Activated T-helper 1 cell treated with anti-CD3 and anti-CD28 coated beads, Interleukin-12 subunit alpha, Interleukin-12 subunit beta, Interleukin-2, Interleukin-4 antibody, amounts not matched to agents 30 ng/mL and 10 ng/mL and 1 ng/mL, durations not matched to agents 14 hours and 24 hours and 36 hours (primary cell): ENCODE measurements at places on chromosomes 2 and 18. TPM values are rescaled to one million over a fixed set of nuclear protein-coding genes. Genes with fewer than 3 reads are reported as not detected.

GRCh38 chr2:165357758-165358157, 111.7 kb upstream of the CSRNP3 start:
- no peaks in the 10 kb centered on the region for H3K36me3 ChIP-seq
- DNase-seq: no peak
- no peak overlapping the region for H3K4me3 ChIP-seq
- no peaks in the 10 kb centered on the region for H3K27me3 ChIP-seq
- no peaks in the 10 kb centered on the region for H3K4me1 ChIP-seq
- no peak overlapping the region for H3K27ac ChIP-seq

The C2orf72 gene
- 0.15 TPM in 1 of 2 replicates, not detected in the other for total RNA-seq

- H3K4me1 ChIP-seq: peaks cover 14% of the 10 kb centered on the region
- H3K27me3 ChIP-seq: no peaks in the 10 kb centered on the region
- H3K4me3 ChIP-seq: no peak overlapping the region
- no peak for DNase-seq
- no peak overlapping the region for H3K27ac ChIP-seq
Measured at GRCh38 chr2:135585586-135585985, 54.3 kb downstream of the R3HDM1 start.

GRCh38 chr2:178865999-178866398, 58.8 kb upstream of the TTN start:
- H3K4me1 ChIP-seq: peaks cover 8% of the 10 kb centered on the region
- H3K36me3 ChIP-seq: peaks cover 2% of the 10 kb centered on the region
- no peaks in the 10 kb centered on the region for H3K27me3 ChIP-seq
- DNase-seq: no peak
- no peak overlapping the region for H3K4me3 ChIP-seq

DNA sequence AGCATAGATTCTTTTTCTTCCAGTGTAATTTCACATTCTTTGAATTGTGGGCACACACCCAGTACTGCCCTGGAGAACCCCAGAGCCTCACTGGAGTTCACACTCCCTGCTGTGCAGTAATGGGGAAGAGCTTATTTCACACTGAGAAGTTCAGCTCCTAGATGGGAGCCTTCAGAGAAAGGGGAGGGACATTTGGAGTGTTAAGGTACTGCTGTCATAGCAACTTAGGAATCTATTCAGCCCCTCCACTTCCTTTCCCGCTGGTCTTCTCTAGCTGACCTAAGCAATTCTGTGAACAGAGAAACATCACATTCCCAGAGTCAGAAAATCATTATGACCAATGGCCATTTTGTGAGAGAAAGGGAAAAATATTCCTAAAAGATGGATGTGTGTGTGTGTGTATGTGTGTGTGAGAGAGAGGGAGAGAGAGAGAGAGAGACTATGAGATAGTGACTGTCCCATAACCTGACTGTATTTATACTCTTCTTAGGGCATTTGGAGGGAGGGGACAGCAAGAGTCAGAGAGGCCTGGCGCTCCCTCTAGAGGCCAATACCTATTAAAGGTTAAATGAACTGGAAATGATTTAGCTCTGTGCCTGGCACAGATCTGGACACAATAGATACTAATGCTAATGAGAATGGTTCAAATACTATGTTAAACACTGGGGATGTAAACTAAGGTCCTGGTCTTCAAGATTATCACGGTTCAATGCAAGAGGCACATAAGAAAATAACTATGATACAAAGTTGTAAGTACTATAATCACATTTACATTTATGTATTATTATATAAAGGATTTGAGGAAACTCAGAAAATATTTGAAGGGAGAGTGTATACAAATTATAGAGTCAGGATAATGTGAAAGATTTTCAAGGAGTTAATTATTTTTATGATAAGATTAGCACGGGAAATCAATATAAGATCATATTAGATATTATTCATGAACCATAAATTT, 41.5 kb upstream of the RPE start:
- H3K27ac ChIP-seq: no peak overlapping the region
- no peaks in the 10 kb centered on the region for H3K4me1 ChIP-seq
- DNase-seq: no peak
- H3K27me3 ChIP-seq: peaks cover 10% of the 10 kb centered on the region
- H3K36me3 ChIP-seq: no peaks in the 10 kb centered on the region

DNA sequence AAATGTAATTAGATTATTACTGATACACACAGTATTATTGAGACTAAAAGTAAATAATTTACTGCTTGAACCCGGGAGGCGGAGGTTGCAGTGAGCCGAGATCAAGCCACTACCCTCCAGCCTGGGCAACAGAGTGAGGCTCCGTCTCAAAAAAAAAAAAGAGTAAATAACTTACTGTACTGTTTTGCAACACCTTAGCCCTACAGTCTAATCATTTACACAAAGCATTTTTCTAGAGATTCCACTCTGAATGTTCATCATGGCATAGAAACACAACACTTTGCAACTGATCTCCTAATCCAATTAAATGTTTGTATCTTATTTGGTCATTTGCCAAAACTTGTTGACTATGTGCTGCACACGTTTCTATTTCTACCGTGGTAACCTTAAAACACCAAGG, 23.4 kb upstream of the RMP24 start:
- peaks cover 14% of the 10 kb centered on the region for H3K27me3 ChIP-seq
- peak overlapping the region; percentile 23 for H3K4me3 ChIP-seq
- H3K27ac ChIP-seq: no peak overlapping the region
- DNase-seq: no peak
- no peaks in the 10 kb centered on the region for H3K36me3 ChIP-seq

DNA sequence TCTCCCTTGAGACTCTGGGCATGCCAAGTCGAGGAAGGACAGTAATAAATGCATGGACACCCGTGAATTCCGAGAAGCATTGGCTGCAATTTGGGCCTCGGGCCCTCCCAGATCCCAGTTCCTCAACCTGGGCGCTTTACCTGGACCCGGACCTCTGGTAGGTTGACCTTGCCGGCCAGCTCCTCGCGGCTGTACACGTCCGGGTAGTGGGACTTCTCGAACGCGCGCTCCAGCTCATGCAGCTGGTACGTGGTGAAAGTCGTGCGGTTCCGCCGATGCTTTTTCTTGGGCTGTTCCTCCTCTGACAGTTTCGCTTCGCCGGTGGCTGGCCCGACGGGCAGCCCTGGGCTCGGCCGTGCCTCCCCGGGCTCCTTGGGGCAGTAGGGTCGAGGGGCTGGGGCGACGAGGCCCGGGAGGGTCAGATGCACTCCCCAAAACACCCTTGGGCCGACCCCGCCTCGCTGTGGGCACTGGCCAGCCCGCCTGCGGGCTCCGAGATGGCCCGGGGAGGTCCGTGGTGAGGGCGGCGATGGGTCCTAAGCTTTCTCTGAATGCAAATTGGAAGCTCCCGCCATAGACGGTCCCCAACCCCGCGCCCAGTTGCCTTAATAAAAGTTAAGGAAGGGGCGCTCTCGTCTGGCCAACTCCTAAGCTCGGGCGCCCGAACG, 899 bp downstream of the RAX start:
- peaks cover 73% of the 10 kb centered on the region for H3K27me3 ChIP-seq
- H3K4me3 ChIP-seq: no peak overlapping the region
- no peak overlapping the region for H3K27ac ChIP-seq
- H3K36me3 ChIP-seq: no peaks in the 10 kb centered on the region

The SPATA3 gene
- not detected in 2 replicates for total RNA-seq

DNA sequence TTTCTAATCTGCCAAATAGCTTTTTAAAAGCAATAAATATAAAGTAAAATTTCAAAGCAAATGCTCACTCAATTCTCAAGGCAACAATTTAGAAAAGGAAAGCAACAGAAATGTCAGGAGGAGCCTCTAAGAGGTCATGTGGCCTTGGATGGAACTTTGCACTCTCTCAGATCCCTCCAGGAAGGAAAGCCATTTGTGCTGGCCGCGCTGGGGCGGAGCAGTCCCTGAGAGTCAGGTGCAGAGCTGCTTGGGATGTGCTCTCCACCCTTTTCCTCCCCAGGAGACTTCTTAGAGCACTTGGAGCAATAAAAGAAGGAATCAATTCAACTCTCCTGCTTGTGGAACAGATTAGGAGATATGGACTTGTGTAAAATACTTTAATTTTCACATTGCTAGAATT, 379.8 kb upstream of the LINC00305 start:
- H3K4me1 ChIP-seq: no peaks in the 10 kb centered on the region
- no peaks in the 10 kb centered on the region for H3K27me3 ChIP-seq
- no peak overlapping the region for H3K27ac ChIP-seq

GRCh38 chr18:2112435-2113045, 458.8 kb downstream of the METTL4 start:
- H3K27me3 ChIP-seq: no peaks in the 10 kb centered on the region
- DNase-seq: no peak
- no peaks in the 10 kb centered on the region for H3K36me3 ChIP-seq

- H3K27ac ChIP-seq: no peak overlapping the region
- no peak overlapping the region for H3K4me3 ChIP-seq
- H3K27me3 ChIP-seq: no peaks in the 10 kb centered on the region
- H3K4me1 ChIP-seq: peaks cover 30% of the 10 kb centered on the region
Measured at GRCh38 chr2:186594001-186594722, 4.3 kb downstream of the ITGAV start.

DNA sequence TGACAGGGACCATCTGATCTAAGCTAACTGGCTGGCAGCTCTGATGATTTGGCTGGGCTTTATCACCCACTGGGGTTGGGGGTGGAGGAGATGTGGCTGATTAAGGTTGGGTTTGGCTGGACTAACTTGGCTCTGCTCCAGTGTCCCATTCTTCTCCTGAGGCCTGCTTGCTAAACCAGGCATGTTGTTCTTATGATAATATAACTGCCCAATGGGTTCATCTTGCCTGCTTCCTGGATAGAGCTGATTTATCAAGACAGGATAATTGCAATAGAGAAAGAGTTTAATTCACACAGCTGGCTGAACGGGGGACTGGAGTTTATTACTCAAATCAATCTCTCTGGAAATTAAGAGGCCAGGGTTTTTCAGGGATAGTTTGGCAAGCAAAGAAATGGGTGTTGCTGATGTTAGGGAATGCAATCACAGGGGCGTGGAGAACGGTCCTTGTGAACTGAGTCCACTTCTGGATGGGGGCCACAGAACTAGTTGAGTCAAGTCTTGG, 150.4 kb downstream of the PTH2R start:
- no peak overlapping the region for H3K27ac ChIP-seq
- H3K4me1 ChIP-seq: no peaks in the 10 kb centered on the region
- H3K36me3 ChIP-seq: no peaks in the 10 kb centered on the region
- no peak for DNase-seq
- H3K27me3 ChIP-seq: no peaks in the 10 kb centered on the region

DNA sequence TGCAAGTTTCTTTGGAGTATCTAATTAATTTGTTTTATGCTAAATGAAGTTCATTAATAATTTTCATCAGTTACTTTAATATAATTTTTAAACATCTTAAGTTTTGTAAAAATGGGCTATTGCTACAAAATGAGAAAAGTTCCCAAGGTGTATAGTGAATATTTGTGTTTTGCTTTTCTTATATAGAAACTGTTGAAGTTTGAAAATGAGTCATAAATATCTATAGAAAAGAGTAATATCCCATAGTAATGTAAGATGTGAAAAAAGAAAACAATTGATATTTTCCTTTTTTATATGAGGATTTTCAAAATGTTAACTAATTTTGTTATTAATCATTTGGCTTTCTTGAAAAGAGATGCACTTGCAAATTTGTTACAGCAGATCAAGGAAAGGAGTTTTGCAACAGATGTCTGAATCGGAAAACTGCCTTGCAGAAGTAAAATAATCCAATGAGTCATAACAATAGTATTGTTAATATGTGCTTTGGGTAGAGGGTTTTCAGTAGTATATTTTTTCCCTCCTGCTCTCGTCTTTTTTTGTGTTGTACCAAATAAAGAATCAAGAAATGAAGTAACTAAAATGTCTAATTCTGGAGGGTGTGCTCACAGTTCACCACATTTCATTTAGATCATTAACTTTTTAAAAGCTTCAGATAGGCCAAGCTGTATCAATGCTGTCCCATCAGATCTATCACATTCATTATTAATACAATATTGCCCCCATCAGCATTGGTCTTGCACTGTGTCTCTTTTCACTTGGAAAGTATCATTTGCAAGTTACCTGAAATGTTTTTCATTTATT, 15.5 kb downstream of the DUSP19 start:
- H3K36me3 ChIP-seq: no peaks in the 10 kb centered on the region
- no peaks in the 10 kb centered on the region for H3K27me3 ChIP-seq

- H3K4me1 ChIP-seq: no peaks in the 10 kb centered on the region
- DNase-seq: no peak
- no peak overlapping the region for H3K27ac ChIP-seq
- H3K4me3 ChIP-seq: no peak overlapping the region
- H3K36me3 ChIP-seq: no peaks in the 10 kb centered on the region
Measured at GRCh38 chr2:33655626-33656320, 56.7 kb upstream of the FAM98A start.

DNA sequence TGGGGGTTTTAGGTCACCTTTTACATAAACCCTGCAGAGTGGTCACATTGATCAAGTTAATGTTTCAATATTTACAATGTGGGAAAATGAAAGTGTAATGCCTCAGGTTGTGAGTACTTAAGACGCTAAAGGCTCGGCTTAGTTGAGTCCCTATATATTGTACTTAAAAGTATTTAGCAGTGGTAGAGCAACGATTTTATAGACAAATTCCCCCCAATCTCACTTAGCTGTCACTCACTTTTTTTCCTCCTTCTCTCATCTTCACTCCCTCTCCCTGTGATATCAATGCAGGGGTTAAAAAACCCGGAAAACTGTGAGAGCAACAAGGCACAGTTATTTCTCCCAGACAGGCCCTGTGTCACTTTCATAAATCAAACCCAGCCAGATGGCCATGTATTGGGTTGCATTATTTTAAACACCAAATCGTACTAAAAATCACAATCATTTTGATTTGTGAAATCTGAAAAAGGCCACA, 5.4 kb downstream of the POU3F3 start:
- no peak overlapping the region for H3K4me3 ChIP-seq
- peaks cover 10% of the 10 kb centered on the region for H3K36me3 ChIP-seq
- peaks cover 16% of the 10 kb centered on the region for H3K4me1 ChIP-seq
- no peak overlapping the region for H3K27ac ChIP-seq
- DNase-seq: no peak
- H3K27me3 ChIP-seq: peaks cover 68% of the 10 kb centered on the region

DNA sequence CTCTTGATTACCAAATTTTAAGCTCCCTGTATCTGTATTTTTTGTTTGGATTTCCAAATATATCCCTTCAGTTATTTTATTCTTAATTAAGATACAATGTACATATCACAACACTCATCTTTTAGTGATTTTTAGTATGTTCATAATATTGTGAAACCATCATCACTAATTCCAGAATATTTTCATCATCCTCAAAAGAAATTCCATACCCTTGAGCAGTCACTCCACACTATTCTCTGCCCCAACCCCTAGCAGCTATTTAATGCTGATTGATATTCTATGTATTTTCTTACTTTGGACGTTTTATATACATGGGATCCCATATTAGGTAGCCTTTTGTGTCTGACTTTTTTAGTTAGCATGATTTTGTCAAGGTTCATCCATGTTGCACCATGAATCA, 127.4 kb upstream of the SLC8A1 start:
- no peaks in the 10 kb centered on the region for H3K4me1 ChIP-seq
- no peaks in the 10 kb centered on the region for H3K36me3 ChIP-seq
- H3K27ac ChIP-seq: no peak overlapping the region
- DNase-seq: no peak

- H3K36me3 ChIP-seq: no peaks in the 10 kb centered on the region
- H3K4me1 ChIP-seq: no peaks in the 10 kb centered on the region
- H3K27ac ChIP-seq: no peak overlapping the region
Measured at GRCh38 chr2:207054521-207054920, 111.2 kb downstream of the KLF7 start.

The CAPN10 gene
- total RNA-seq: 49.8 and 55.4 TPM in 2 replicates

The COL6A3 gene
- 13.1 and 15.5 TPM in 2 replicates for total RNA-seq

- H3K27ac ChIP-seq: no peak overlapping the region
- no peaks in the 10 kb centered on the region for H3K27me3 ChIP-seq
- H3K36me3 ChIP-seq: no peaks in the 10 kb centered on the region
- H3K4me1 ChIP-seq: no peaks in the 10 kb centered on the region
- no peak overlapping the region for H3K4me3 ChIP-seq
- no peak for DNase-seq
Measured at GRCh38 chr18:61713502-61713901, 179.3 kb downstream of the RNF152 start.

GRCh38 chr2:134482131-134482723, 228.4 kb downstream of the MGAT5 start:
- H3K36me3 ChIP-seq: no peaks in the 10 kb centered on the region
- no peak overlapping the region for H3K4me3 ChIP-seq
